NCI-H1105 (cell line): ENCODE measurements at places on chromosomes 5 and 9.

DNA sequence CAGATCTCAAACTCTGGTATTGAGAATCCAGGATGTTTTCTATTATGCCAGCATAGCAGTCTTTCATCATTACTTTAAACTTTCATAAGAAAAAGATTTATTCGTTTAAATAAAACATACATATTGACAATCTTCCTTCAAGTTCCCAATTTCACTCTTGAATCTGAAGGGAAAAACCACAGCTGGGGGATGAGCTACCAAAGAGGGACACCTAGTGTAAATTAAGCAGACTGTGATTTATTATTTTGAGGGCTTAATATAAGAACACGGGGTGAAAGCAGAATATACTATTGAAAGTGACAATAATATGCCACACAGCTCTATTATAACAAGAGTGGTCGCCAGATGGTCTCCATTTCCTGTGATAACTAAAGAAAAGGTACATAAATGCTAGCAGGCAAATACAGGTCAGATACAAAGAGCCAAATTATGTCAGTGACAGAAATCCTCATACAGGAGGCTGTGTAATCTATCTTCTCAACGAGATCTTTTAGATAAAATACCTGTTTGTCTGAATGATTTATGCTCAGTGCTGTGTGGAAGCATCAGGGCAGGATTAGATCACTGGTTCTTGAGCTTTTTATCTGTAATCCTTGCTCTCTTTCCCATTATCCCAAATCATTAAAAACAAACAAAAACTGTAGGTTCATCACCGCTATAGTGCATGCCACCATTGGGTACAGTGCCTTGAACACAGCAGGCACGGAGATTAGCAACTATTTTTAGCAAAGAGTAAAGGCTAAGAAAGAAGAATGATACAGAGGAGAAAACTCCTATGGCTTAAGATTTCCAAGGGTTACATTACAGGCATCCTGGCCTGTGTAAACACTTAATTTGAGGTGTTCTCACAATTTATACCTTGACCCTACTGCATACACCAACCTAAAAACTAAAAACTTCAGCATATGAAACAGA, 116.6 kb downstream of the DROSHA start:
- no peak for DNase-seq

- no peak for DNase-seq
Measured at GRCh38 chr5:55410845-55411244, 103.1 kb downstream of the MTREX start.

GRCh38 chr9:88589656-88590055, 54.7 kb downstream of the NXNL2 start:
- DNase-seq = no peak

DNA sequence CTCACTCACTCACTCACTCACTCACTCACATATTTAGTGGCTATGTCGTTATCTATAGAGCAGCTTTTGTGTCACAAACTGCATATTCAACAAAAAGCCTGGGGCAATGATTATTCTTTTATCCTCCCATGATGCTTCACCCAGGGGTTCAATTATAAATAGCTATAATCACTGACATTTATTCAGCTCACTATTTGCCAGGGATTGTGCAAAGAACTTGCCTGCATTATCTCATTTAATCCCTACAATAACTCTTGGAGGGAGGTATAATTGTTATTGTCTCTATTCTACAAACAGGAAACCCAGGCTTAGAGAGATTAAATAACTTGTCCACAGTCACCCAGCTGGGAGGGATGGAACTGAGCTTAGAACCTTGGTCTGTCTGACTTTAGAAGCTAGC, 298.0 kb upstream of the MSX2 start:
- DNase-seq = no peak

DNA sequence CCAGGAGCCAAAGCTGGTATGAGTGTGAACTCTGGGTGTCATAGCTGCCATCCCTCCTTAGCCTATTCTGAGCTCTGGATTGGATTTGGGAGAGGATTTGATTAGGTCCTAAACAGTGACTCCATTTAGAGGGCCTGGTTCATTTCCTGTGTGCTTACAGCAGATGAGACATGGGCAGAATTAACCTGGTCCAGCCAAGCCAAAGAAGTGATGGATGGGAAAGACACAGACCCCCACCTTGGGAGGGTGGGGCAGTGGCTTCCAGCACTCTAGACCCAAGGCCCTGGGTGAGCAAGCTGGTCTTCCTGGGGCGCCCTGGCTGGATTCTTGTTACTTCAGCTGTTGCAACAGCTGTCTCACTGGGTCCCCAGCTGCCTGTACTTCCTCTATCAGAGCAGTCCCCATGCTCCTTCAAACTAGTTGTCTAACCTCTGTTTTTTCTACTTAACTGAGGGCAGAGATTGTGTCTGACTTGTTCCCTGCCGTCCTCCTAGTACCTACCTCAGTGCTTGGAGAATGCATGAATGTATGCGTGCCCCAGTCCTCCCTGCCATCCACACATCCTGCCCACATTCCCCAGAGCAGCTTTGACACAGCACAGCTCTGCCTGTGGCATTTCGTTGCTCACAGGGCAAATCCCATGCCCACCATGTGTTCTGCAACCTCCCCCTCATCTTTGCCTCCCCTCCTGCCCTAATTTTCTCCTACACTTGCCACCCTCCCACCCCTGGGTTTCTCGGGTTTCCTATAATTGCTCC, 115.9 kb downstream of the RGS3 start:
- no peak for DNase-seq

GRCh38 chr9:32787816-32788215, 4.5 kb downstream of the TMEM215 start:
- DNase-seq = no peak

- DNase-seq = no peak
Measured at GRCh38 chr5:115637507-115637906, 11.7 kb upstream of the TMED7 start.

GRCh38 chr9:132572921-132573320, 9.5 kb upstream of the BARHL1 start:
- no peak for DNase-seq

GRCh38 chr5:122730456-122730855, 44.4 kb upstream of the SNX2 start:
- DNase-seq = no peak

DNA sequence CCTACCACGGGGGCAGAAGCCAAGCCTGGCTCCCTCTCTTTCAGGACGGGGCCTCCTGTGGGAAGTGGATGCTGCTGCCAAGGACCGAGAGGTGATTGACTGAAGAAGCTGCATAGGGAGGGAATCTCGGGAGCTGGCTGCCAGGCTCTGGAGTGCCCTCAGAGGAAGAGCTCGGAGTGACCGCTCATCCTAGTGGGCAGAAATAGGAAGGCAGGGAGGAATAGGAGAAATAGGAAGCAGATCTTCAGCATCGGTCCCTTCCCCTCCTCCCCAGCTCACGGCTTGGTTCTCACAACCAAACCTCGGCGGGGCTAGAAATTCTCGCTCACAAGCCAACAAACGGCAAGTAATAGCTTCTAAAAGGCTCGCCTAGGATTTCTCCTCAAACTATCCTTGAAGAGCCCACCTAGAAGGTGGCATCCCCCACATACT, 159.9 kb upstream of the RAI14 start:
- no peak for DNase-seq

- DNase-seq = no peak
Measured at GRCh38 chr5:159552751-159553150, 222.5 kb upstream of the IL12B start.

GRCh38 chr9:36158122-36158521, 11.1 kb upstream of the CCIN start:
- no peak for DNase-seq

DNA sequence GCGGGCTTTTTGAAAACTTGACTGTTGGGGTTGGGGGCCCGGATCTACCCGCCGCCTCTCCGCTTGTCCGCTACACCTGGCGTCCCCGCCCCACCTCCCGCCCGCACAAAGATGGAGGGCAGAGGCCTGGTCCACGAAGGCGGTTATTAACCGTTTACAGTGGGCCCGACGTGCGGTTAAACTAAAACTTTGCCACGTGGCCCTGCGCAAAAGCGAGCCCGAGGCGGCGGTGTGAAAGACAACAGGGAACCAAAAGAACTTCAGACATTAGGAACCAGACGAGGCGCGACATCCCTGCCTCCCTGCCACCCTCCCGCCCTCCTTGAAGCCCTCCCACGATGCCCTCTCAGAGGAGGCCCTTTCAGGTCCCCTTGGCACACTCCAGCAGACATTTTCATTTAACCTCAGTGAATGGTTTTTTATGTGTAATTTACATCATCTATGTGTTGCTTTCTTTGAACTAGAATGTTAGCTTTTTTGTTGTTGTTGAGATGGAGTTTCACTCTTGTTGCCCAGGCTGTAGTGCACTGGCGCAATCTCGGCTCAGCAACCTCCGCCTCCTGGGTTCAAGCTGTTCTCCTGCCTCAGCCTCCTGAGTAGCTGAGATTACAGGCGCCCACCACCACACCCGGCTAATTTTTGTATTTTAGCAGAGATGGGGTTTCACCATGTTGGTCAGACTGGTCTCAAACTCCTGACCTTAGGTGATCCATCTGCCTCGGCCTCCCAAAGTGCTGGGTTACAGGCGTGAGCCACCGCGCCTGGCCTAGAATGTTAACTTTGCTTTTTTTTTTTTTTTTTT, 999 bp upstream of the HNRNPA0 start:
- DNase-seq = no peak

- DNase-seq = no peak
Measured at GRCh38 chr5:139335811-139336210, 5.8 kb upstream of the PAIP2 start.

- DNase-seq = no peak
Measured at GRCh38 chr9:4293293-4293941, 6.5 kb downstream of the GLIS3 start.

- peak; percentile 94 for DNase-seq
Measured at GRCh38 chr5:16736158-16736995, 119.6 kb upstream of the RETREG1 start.

DNA sequence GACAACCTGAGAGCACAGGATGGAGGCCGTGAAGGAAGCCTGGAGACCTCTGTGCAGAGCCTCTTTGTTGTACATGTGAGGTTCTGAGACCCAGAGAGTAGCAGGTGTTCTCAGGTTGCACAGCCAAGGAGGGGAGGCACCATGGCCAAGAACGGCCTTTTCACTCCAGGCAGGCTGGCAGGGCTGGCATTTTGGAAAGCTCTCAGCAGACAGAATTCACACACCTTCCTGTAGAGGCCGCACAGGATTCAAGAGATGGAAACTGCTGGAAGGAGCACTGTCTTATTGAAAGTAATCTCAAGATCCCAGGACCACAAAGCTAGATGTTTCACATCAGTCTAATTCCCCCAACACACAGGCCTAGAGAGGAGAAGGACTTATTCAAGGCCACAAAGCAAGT, 52.8 kb upstream of the XPA start:
- no peak for DNase-seq

- DNase-seq = no peak
Measured at GRCh38 chr5:80565330-80565729, 4.8 kb downstream of the ANKRD34B start.

DNA sequence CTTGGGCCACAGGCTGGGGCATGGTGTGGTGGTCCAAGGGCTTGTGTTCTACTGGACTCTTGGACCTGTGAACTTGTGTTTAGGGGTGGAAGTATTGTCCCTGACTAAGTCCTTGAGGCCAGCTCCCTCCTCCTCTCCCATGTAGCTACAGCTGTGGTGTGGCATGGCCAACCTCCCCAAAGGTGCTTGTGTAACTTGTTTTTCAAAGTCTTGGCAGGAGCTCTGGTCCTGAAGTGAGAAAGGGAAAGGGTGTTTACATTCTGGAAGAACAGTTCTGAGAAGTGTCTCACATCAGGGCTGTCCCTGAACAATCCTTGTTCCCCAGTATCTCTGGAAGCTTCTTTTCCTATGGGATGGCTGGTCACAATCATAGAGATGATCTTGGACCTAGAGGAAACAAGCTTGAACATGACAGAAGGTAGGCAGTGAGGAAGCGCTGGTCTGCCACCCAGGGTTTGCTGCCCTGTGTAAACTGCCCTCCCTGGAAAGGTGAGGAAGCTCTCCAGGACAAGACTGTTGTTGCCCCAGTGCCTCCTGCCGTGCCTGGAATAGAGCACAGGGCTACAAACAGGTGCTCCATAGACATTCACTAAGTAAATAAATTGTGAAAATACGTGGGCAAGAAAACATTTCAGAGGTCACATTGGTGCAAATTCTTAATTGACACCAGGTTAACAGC, 64.6 kb upstream of the KLF9 start:
- no peak for DNase-seq

DNA sequence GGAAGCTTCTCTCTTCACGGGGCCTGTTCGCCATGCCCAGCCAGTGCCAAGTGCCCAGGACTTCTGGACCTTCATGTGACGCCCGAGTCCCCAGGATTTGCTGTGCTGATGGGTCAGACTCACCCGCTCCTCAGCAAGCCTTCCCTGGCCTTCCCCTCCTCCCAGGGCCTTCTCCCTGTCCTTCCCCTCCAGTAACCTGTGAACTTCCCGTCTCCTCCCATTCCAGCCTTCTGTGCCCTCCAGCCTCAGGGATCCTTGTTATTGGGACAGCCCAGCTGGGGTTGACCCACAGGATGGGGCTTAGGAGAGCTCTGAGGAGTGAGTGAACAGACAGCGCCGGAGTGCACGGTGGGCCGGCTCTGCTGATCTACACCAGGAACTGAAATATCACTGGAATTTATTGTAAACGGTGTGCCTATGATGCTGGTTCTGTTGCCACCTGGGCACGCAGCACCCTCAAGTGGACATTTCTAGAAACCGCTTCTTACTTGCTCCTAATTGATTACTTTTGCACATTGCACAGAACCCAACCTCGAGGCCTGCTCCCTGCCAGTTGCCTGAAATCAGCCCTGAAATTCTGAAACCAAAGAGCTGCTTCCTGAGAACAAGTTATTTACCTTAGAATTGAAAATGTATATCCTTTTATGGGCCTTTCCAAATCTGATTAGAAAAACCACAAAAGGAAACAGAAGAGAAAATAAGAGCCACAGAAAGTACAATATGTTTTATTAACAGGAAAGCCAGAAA, 1.5 kb downstream of the SPAAR start:
- DNase-seq = peak; percentile 8

GRCh38 chr9:84589542-84589941, 80.0 kb upstream of the NTRK2 start:
- DNase-seq = no peak

DNA sequence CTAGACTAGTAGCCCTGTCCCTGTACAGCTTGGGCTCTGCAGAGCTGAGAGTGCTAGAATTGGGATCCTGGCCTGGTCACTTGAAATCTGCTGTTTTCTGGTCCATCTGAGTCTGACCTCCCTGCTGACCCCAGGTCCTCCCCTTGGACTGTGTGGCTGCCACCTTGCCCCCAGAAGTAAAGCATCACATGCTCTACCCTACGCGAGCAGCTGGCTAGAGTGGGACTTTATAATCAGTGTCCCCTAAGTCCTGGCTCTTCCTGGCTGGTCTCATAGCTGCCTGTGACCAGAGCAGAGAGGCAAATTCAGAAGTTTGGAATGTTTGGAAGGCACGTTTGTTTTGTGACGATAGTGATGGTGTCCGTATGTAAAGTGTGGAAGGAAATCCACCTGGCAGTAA, 81.0 kb downstream of the ARHGEF28 start:
- DNase-seq = no peak

DNA sequence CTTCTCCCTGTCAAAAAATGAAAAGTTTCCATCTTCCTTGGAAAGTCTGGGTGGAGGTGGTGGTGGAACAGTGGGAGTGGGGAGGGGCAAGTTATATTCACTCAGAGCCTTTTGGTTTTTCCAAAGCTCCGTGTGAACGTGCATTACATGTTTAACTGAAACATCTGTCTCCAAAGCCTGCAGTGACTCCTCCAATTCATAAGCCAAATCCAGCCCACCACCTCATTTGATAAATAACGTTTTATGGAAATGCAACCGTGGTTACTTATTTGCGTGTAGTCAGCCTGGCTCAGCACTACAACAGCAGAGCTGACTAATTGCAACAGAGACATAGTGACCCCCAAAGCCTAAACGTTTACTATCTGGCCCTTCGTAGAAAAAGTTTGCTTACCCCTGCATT, 13.9 kb downstream of the TNFSF8 start:
- DNase-seq = no peak
